Stimulated activated CD4-positive, alpha-beta T cell treated with anti-CD3 and anti-CD28 coated beads, Interleukin-12 subunit alpha, Interleukin-12 subunit beta, amount 100 ng/mL, for 24 hours (primary cell): ENCODE measurements at places on chromosomes 7 and 10.

- no peak for DNase-seq
Observed at GRCh38 chr7:778968-779451, 51.9 kb upstream of the PRKAR1B start.

GRCh38 chr7:73613954-73614735, 10.2 kb downstream of the MLXIPL start:
- no peak for DNase-seq

GRCh38 chr7:132160611-132161532, 415.4 kb downstream of the PLXNA4 start:
- DNase-seq = no peak

- no peak for DNase-seq
Observed at GRCh38 chr7:1151156-1151555, 8.8 kb downstream of the ZFAND2A start.

- no peak for DNase-seq
Observed at GRCh38 chr7:111030336-111030735, 60.6 kb upstream of the LRRN3 start.
